ENCODE measurements at places on chromosomes 1 and 21. TPM values are rescaled to one million over a fixed set of nuclear protein-coding genes. Genes with fewer than 3 reads are reported as not detected.

TEX50 gene
- total RNA-seq, result not detected

RNF187 gene
- total RNA-seq, result 40.9 TPM

L1TD1 gene
- not detected for total RNA-seq

RXFP4 gene
- not detected for total RNA-seq

OPTC gene
- not detected for total RNA-seq

SYT11 gene
- 29.9 TPM for total RNA-seq

LCE3D gene
- total RNA-seq, result not detected

CYP2J2 gene
- 0.91 TPM for total RNA-seq

SEC16B gene
- 1.5 TPM for total RNA-seq

AIM2 gene
- total RNA-seq, result not detected

NTMT2 gene
- total RNA-seq, result not detected

TNFRSF18 gene
- total RNA-seq, result not detected

C8A gene
- not detected for total RNA-seq

GPR52 gene
- total RNA-seq, result 0.61 TPM

BNIPL gene
- total RNA-seq, result 0.32 TPM

AMY1B gene
- not detected for total RNA-seq

CFAP141 gene
- not detected for total RNA-seq

GUCA2A gene
- not detected for total RNA-seq

KRTAP24-1 gene
- total RNA-seq, result not detected

SH2D5 gene
- total RNA-seq, result 0.46 TPM

DENND2D gene
- 2.3 TPM for total RNA-seq

CRNN gene
- total RNA-seq, result not detected

C1orf115 gene
- total RNA-seq, result 15.3 TPM

C1orf94 gene
- not detected for total RNA-seq

USH2A gene
- total RNA-seq, result not detected

COL6A1 gene
- total RNA-seq, result 17.8 TPM

ZNF695 gene
- 1.6 TPM for total RNA-seq

AGBL4 gene
- total RNA-seq, result not detected

B3GALNT2 gene
- 65.2 TPM for total RNA-seq

ZSCAN20 gene
- 7.5 TPM for total RNA-seq

Data from epithelial cell of umbilical artery (primary cell).